NCI-H510A (cell line): ENCODE measurements at places on chromosomes 6 and 20.

GRCh38 chr6:168387426-168387825 lies 53.6 kb upstream of the SMOC2 start:
- no peak for DNase-seq

DNA sequence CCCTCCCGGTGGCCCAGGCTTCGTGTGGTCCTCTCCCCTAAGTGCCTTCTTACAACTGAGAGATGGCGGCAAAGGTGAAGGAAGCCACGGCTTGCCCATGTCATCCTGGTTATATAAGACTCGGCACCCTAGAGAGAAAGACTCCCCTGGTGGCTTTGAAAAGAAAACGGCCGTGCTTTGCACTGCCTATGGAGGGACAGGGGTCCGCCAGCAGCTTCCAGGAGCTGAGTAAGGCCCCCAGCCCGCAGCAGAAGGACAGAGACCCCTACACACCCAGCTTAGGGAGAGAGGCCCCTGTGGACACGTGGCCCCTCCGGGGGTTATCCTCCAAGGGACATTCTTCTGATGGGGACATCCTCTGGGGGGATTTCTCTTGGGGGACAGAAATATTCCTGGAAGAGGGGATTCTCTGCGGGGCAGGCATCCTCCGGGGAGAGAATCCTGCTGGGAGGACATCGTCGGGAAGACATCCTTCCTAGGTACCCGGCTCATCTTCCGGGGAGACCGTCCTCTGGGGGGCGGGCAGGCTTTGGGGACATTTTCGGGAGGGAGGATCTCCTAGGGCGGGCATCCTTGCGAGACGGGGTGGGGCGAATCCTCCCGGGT lies 511 bp upstream of the OGFR start:
- DNase-seq = no peak

- DNase-seq = peak; percentile 59
Measured at GRCh38 chr20:25859649-25860530, 163.2 kb upstream of the ZNF337 start.

- no peak for DNase-seq
Measured at GRCh38 chr6:11335826-11336225, 103.4 kb upstream of the NEDD9 start.

GRCh38 chr6:68007717-68008116 lies 627.4 kb upstream of the ADGRB3 start:
- DNase-seq = no peak

DNA sequence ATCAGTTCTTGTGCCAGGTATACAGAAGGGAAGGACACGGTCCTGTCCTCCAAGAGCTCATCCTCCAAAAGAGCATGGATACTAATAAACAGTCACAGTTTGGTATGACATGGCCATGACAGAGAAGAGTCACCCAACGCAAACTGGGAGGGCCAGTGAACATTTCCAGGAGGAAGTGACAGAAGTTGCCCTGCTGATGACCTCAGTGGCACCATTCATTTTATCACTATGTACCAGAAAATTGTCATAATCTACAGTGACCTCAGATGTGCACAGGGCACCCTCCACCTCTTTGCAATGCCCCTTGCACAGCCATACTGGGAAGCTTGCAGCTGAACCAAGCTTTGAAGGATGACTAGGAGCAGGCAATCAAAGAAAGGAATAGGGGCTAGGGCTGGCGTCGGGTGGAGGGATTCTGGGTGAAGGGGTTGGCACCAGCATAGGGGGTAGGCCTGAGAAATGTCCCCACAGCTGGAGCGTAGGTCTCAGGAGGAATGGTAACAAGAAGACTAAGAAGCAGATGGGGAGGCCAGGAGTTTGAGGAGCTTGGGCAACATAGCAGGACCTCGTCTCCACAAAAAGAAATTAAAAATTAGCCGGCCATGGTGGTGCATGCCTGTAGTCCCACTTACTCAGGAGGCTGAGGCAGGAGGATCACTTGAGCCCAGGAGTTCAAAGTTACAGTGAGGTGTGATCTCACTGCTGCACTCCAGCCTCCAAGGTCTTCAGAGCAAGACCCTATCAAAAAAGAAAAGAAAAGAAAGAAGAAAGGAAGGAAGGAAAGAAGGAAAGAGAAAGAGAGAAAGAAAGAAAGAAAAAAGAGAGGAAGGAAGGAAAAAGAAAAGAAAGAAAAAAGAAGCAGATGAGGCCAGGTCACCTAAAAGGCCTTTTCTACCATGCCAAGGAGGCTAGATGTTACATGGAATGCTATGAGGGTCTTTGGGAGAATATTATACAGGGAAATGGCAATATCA lies 65.3 kb upstream of the SNX9 start:
- no peak for DNase-seq

DNA sequence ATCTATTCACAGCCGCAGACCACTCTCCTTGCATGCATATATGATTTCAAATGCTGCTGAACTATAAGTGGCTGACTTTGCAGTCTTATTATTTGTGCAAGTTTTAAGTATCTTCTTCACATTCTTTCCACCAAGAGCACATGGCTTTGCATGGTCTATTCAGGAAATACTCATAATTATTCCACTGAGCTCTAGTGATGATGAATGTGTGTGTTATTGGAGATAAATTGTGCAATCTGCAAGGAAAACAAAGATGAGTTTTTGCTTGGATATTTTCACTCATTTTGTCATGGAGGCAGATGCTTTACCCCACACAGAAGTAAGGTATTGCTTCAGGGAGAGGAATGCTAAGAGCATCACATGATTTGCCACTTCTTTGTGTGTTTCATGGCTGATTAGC lies 764.6 kb downstream of the TBC1D32 start:
- no peak for DNase-seq

GRCh38 chr6:19835605-19836004 lies 1.6 kb upstream of the ID4 start:
- no peak for DNase-seq

- DNase-seq = peak; percentile 7
Measured at GRCh38 chr6:109690373-109690736, 647 bp downstream of the AK9 start.
